Suppressor macrophage treated with lipopolysaccharide for 1 hour (primary cell): ENCODE measurements at places on chromosomes 7 and 10.

DNA sequence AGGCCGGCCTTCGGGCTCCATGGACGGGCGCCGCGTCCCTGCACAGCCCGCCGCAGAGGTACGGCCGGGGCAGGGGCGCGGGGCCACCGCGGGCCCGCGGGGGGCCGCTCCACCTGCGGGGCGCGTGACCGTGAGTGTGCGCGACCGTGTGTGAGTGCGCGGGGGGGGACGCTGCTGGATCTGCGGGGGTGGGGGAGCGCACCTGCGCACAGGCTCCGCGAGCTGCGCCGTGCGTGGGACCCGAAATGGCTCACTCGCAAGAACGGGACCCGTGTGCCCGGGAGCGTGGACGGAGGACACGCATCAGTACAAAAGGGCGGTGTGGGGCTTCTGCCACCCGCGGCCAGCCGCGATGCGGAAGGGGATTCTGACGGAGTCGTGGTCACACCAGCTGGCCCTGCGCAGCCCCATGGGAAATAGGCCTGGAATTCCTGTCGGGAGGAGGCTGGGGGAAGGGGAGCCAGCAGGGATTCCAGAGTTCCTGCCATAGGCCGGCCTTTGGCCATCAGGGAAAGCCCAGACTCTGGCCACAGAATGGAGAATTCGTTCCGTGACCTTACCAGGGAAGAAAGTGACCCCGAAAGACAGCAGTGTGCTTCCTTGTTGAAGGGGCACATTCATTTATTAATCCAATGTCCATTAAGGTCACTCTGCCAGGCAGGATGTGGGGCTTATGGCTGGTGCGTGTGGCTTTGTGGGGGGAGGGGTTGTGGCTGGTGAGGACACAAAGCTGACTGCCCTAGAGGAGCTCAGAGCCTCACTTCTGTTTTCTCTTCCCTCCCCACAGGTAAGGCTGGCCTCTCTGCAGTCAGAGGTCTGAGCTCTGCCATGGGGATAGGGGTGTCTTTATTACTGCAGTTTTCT is 494 bp downstream of the REPIN1 start:
- DNase-seq, result peak; percentile 66

GRCh38 chr7:29350351-29350750 is 155.8 kb downstream of the CHN2 start:
- no peak for DNase-seq

- peak; percentile 26 for DNase-seq
Measured at GRCh38 chr10:79352035-79352877, 5.0 kb downstream of the PPIF start.

DNA sequence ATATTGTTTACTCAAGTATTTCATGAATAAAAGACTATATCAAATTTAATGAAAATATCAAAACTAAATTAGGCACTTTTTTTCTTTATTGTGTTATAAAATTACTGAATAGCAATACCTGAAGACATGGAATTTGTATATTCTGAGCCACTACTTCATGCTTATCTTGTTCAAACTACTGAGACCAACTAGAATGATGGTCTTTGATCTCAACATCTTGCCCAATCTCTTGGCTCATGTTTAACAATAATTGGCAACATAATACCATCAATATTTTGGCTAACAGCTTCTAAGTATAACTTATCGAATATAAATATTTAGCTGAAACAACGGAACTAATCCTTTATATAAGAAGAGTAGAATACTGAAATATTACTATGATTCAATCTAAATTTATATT is 56.5 kb upstream of the AGMO start:
- DNase-seq, result no peak

DNA sequence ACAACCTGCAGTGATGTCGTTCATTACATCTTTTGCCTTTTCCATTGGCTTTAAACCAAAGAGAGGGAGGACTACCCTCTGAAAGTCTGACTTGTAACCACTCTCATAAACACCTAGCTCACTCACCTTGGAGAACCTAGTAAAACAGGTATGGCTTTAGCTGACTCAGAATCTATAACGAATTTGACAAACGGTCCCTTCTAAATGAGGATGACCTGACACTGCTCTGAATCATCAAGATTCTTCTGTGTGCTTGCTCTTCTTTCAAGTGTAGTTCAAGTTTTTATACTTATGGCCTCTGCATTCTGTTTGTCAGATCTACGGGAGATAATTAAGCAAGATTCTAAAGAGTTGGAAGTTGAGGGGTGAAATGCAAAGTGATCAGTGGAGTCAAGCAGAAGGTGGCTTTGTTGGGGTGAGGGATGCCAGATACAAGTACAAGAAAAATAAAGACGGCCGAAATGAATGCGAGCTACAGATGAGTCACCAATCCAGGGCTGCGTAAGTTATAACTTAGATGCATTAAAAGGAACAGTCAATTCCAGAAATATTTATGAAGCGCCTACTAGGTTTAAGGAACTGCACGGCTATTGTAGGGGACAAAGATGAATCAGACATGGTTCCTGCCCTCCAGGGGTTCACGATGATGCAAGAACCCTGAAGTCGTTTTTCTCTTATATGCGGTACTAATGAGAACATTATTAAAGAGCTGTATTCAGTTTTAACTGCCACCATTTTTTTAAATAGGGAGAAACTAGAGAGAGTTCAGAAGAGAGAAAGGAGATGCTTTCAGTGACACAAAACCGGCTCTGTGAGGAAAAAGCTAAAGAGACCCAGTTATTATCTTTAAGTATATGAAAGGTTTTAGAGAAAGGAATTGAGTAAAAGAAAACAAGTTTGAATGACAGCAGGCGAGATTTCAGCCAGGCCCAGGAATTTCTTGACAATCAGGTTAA is 6.5 kb downstream of the HIPK2 start:
- peak; percentile 87 for DNase-seq

DNA sequence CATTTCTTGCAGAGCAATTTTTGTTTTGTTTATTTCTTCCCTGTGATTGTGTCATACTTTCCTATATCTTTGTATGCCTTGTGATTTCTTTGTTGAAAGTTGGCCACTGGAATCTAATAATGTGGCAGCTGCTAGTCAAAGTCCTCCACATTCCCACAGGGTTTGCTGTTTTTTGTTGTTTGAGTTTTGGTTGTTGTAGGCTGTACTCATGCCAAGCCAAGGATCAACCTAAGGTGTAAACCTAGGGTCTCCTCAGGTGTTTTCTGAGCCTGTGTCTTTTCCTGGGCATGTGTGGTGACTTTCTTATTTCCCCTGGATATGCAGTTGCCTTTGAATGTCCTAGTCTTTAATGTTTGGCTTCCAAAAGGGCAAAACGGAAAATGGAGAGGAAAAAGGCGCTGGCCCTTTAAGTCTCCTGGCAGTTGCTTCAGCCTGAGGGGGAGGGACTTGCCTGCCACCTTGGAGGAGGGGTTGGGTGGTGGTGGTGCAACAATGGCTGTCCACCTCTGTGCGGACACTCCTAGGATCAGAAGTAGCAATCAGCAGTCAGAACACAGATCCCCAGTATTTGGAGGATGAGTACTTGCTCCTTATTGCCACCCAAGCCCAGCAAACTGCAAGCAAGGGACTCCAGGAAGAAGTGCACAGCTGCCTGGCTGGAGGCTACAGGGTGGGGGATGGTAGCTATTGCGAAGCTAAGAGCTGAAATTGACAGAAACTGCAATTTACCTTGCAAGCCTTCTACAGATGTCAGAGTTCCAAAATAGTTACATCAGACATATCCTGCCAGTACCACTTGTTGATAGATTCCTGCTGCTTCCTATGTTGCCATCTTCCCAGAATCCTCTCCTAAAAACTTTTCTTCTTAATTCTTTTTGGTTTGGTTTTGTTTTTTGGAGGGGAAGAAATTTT is 5.6 kb upstream of the ZNF518A start:
- DNase-seq, result no peak

DNA sequence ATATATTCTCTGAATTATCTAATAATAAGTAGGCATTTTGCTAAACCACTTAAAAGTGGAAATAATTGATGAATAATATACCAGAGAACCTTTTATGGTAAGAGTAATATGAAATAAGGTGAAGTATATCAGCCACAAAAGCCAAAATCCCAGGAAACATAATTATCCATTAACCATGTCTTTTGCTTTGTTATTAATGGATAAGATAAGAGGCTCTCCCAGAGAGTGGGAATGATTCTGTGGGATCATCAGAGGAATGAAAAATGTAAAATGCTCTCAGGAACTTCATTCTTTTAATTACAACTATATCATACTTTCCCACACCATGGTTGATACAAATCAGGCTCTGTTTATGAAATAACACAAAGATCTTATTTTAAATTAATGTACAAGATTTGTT is 391.7 kb upstream of the FZD8 start:
- DNase-seq, result no peak

GRCh38 chr7:150756858-150757257 is 19.6 kb downstream of the GIMAP5 start:
- DNase-seq, result peak; percentile 65
